ENCODE measurements at places on chromosomes 13 and 19.

DNA sequence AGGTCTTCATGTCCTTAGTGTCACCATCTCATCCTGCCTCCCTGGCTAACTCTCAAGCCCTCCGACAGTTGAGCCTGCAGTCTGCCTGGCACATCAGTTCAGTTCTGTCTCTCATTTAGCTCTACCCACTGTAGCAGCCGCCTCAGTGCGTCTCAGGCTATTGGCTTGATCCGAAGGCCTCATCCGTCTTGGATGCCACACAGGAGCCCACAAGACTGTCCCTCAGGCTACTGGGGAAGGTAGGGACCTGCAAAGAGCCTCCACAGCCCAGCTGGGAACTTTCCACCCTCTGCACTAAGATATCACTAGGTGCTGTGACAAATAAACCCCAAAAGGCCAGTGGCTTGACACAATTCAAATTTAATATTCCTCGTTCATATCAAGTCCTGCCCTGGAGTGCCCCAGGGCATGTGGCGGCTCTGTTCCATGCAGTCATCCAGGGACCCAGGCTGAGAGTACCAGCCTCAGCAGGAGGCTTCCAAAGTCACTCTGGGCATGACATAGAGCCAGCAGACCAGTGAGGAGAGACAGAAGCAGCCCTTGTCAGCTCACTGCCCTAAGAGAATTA is 5.7 kb downstream of the VSTM2B start:
- DNase-seq = no peak

DNA sequence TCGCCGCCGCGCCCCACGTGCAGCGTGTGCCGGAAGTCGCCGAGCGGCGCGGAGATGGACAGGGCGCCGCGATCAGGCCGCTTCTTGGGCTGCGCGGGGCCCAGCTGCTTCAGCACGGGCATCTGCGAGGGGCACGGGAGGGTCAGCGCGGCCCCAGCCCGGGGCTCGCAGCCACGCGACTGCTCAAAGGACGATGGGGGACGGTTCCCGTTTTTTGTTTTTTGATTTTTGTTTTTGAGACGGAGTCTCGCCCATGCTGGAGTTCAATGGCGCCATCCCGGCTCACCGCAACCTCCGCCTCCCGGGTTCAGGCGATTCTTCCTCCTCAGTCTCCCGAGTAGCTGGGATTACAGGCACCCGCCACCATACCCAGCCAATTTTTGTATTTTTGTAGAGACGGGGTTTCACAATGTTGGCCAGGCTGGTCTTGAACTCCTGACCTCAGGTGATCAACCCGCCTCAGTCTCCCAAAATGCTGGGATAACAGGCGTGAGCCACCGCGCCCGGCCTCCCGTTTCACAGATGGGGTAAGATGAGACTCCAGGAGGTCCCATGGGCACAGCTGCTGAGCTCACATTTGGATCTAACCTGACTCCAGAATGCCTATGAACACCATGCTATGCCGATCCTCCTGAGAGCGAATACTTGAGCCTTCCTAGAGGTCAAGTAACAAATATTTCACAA is 2.0 kb upstream of the LENG9 start:
- DNase-seq = no peak

GRCh38 chr19:12485052-12485416 is 418 bp upstream of the ZNF709 start:
- no peak for DNase-seq

- no peak for DNase-seq
Observed at GRCh38 chr19:10454267-10454666, 33.9 kb downstream of the PDE4A start.

GRCh38 chr19:32330213-32330857 is 15.1 kb upstream of the ZNF507 start:
- DNase-seq = no peak

DNA sequence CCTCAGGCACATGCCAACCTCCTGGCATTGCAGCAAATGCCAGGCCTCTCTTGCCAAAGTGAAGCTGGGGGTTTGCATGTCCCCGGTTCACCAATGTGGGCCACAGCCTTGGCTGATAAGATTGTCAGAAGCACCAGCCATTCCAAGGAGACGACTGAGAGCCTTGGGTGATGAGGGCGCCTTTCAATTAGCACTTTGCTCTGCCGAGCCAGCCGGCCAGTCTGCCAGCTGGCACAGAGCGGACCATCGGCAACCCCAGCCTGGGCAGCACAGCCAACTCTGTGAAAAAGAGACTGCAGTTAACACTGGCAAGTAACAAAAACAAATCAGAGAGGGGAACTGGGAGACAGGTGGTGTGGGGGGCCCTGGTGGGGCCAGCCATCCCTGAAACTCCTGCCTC is 67.3 kb downstream of the EFNB2 start:
- DNase-seq = no peak

GRCh38 chr13:93416736-93417355 is 190.2 kb downstream of the GPC6 start:
- DNase-seq = no peak

DNA sequence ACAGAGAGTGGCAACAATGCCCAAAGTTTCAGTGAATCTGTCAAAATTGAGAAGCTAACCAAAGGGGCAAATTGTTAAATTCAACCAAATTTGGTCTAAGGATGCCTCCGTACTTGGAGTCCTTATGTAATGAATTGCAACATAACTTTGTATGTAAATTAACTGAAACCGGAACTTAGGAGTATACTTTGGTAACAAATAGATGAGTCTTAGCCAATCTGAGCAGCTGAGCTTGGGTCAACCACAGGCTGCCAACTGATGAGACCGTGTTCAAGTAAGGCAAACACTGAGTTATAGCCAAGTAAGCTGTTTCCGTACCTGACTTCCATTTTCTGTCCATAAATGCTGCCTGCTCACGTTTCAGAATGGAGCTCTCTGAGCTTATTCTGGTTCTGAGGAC is 5.3 kb downstream of the VWA8 start:
- DNase-seq = no peak

- DNase-seq = no peak
Observed at GRCh38 chr19:38172001-38172400, 52.0 kb downstream of the DPF1 start.

GRCh38 chr13:97582170-97582569 is 148.2 kb downstream of the RAP2A start:
- no peak for DNase-seq

DNA sequence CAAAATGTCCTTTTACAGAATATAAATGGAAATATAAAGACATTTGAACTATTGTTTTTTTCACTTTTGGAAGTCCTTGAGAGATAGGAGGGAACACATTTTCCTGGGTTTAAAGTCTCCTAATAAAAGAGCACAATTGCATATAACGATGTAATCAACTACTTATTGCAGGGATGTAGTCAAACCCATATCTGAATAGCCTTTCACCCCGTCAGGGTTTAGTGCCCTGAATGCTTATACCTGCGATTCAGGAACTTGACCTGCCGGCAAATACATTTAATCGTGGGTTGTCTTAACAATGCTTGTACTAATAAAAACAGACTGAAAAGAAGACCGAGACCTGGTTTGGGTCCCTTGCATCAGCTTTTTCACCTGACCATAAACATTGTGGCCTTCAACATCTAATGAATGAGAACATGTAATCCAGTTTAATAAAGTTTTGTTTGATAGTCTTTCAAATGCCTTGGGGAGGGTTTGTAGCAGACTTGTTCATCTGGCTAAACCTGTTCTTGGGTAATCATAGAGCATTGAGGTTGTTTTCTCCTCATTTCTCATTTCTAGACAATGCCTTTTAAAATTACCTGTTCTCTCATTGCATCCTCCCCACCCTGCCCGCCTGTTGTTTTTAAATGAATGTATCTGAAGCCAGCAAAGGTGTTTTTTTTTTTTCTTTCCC is 7.0 kb downstream of the KLF5 start:
- DNase-seq = no peak

DNA sequence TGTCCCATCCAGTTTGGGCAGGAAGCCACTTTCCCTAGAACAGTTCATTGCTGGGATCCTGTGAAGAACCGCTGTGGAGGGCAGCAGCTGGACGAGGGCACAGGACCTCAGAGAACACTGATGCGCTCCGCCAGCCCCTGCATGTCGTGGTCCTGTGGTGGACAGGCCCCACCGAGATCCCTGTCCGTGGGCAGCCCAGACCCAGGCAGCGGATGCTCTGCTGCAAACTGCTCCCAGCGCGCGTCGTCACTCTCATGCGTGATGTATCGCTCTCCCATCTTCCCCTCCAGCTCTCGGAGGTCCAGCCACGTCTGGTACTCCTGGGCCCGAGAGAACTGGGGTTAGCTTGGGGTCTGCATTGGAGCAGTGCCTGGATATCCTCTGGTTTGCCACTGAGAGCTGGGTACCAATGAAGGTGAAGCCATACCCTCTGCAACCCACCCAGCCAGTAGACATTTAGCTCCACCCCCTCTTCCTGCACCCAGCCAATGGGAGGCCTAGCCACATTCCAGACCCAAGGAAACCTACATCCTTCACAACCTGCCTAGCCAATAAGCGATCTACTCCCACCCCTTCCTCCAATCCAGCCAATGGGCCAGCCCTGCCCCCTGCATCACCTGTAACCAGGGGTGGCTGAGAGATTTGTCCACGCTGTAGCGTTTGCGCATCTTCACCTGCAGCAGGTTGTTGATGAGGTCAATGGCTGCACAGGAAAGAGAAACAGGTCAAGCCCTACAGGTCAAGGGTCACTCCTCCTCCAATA is 13.6 kb upstream of the DACT3 start:
- DNase-seq = no peak

GRCh38 chr13:48295271-48295670 is 8.3 kb upstream of the RB1 start:
- DNase-seq = no peak

DNA sequence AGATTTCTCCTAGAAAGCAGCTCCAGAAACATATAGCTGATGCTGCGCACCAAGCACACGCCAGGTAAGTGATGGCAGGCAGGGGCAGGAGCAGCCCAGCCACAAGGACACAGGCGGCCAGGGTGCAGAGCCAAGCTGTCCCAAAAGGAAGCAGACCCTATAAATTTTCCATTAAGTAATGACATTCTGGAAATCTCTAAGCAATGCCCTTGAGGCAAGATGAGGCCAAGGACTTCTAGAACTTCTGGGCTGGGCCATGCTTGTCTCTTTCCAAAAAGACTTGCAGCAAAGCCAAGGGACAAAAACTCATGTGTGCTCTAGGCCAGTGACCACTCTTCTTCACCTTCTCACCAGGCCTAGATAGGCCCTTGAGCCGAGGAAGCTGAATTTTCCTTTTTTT is 42.2 kb upstream of the EPHX3 start:
- DNase-seq = no peak

- DNase-seq = no peak
Observed at GRCh38 chr19:46993622-46994021, 26.0 kb upstream of the NPAS1 start.

DNA sequence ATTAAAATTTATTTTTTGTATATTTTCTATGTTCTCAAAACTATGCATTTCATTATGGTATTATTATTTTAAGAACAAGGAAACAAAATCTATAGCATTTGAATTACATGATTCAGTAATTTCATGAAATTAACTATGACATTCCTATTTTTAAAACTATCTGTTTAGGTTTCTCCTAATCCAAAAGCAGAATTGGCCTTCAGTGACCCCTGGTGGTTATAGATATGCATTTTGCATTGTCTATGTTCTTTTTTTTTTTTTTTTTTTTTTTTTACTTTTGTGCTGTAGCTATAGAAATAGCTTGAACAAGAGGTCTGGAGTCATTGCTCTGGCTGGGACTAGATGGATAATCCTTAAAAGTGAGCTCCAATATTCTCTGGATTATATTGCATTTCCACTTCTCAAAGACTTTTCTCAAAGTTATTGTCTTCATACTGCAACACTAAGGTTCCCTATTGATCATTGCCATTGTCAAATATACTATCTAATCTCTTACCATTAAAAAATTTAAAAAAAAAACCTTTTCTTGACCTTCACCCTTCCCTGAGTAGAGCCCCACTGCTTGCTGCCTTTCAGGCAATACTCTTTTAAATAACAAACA is 15.9 kb upstream of the DNAJC3 start:
- DNase-seq = no peak

- DNase-seq = no peak
Observed at GRCh38 chr13:48731957-48732569, 78.3 kb downstream of the CYSLTR2 start.

DNA sequence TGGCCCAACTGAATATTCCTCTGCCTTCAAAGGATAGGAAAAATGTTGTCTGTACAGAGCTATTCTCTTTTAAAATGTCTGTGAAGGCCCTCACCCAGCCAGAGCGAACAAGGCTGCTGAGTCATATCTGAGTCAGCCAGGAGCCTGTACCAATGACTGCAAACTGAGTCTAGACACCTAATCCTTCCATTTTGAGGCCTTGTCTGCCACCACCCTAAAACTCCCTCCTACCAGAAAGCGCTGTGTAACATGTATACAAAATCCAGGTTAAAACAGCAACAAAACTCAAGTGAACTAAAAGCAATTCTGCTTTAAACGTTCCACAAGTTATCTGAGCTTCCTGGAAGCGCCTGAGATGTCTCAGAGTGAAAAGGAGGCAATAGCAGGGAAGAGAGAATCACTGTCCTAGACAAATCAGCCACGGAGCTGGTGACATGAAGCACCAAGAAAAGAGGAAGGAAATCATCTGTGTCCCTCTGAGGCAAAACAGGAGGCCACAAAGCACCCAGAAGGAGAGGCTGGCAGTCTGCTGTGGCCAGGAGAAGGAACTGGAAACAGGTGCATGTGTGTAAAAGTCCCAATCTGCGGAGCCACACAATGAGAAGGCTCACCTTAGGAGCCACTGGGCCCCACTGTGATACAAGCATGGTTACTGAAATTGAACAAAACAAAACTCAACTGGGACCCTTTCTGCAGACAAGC is 10.2 kb downstream of the DHRS12 start:
- no peak for DNase-seq

GRCh38 chr13:109844396-109844795 is 58.0 kb upstream of the IRS2 start:
- no peak for DNase-seq

DNA sequence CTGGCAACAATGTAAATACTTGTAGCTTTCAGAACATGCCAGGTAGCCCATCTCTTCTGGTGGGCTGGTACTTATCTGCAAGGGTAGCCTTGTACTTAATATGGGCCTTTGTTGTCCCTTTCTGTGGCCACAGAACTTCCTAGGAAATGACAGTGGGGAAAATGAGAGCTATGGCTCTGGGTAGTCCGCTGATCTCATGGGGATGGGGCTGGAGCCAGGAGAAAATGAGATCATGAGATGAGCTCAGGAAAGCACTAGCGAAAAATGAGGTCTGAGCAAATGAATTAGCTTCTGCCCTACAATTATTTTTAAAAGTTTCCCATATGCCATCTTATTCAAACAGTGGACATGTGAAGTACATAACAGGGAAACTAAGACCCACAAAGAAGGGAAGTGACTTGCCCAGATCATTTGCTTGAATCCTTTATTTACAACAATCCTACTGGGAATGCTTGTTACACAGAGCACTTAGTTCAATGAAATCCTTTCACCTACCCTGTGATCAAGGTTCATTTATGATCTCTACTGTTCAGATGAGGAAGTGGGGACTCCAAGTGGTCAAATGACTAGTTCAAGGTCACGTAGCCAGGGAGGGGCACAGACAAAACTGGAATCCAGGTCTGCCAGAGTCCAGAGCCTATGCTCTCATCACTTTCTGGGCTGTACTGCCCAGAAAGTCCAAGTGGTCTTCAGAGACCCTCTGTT is 87.1 kb downstream of the PTPRS start:
- no peak for DNase-seq

Data from stimulated activated CD8-positive, alpha-beta memory T cell treated with anti-CD3 and anti-CD28 coated beads, Interleukin-4, amount 100 ng/mL, for 4 hours (primary cell).